ENCODE measurements at places on chromosomes 7 and 10.

DNA sequence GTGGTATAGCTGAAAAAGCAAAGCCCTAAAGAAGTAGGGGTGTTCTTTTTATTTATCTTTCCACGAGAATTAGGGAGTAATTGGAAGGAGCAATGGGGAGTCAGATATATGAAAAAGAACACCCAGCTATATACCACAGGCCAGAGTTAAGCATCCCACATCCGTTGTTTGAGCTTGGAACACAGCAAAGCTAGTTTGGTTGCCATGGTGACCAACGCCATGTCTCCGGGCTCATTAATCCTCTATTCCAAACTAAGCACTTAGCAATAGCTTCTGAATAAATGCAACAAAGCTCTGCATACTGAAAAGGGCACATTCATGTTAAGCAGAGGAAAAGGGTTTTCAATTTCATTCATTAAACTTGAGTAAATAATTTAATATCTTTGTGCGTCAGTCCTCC lies 23.5 kb downstream of the ASB4 start:
- H3K4me3 ChIP-seq: no peak overlapping the region
- no peak overlapping the region for H3K27ac ChIP-seq
- H3K36me3 ChIP-seq: no peaks in the 10 kb centered on the region
- no peaks in the 10 kb centered on the region for H3K4me1 ChIP-seq

DNA sequence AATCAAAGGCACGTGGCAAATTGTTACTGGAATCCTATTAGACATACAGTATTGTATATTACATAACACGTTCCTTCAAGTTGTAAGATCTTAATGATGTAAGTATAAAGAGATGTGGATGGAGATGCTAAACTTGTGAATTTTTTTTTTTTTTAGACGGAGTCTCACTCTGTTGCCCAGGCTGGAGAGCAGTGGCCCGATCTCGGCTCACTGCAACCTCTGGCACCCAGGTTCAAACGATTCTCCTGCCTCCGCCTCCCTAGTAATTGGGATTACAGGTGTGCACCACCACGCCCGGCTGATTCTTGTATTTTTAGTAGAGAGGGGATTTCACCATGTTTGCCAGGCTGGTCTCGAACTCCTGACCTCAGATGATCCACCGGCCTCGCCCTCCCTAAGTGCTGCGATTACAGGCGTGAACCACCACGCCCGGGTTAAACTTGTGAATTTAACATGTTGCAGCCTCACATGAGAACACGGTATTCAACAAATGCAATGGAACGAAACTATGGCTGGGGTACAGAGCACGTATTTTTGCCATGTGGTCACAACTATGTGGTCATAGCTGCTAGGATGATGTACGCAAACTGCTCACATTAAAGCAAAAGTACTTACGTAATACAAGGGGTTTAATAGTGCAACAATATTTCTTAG lies 818 bp upstream of the SUPV3L1 start:
- DNase-seq: no peak
- H3K27me3 ChIP-seq: no peaks in the 10 kb centered on the region
- H3K27ac ChIP-seq: peak overlapping the region; percentile 93
- H3K4me1 ChIP-seq: peaks cover 33% of the 10 kb centered on the region

- DNase-seq: no peak
- H3K27ac ChIP-seq: no peak overlapping the region
These were observed 297.9 kb upstream of the CACNA2D1 start for GRCh38 chr7:82741493-82741892.

DNA sequence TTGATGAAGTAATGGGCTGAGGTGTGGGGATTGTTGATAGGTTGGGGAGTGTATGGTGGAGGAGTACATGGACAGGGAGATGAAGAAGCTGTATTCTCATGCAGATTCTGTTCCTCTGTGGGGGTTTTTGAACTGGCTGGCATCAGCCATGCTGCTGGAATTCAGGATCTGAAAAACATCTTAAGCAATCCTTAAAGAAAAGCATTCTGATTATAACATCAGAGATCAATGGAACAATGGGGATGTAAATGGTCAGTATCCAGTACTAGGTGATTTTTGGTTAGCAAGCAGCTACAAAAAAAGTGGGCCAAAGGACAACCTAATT lies 247.5 kb upstream of the GALNT17 start:
- H3K4me3 ChIP-seq: no peak overlapping the region
- DNase-seq: no peak
- no peak overlapping the region for H3K27ac ChIP-seq
- no peaks in the 10 kb centered on the region for H3K36me3 ChIP-seq
- H3K4me1 ChIP-seq: no peaks in the 10 kb centered on the region
- no peaks in the 10 kb centered on the region for H3K27me3 ChIP-seq

DNA sequence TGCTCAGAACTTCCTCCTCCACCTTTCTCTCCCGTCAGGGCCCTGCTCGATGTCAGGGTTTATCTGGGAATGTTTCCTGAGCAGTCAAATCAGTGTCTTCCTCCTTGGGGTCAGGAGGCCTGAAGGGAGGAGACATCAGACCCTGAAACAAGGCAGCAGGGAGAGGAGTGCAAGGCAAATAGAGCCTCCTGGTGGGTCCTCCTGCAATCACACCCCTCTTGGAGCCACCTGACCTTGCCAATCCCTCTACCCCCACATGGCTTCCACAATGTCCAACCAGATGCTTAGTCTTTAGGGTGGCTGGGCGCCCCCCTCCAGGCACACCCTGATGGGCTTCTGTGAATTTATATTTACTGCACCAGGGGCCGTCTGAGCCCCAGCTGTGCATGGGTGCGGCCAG lies 12.2 kb downstream of the GPR26 start:
- H3K36me3 ChIP-seq: no peaks in the 10 kb centered on the region
- H3K4me3 ChIP-seq: no peak overlapping the region
- no peaks in the 10 kb centered on the region for H3K4me1 ChIP-seq

DNA sequence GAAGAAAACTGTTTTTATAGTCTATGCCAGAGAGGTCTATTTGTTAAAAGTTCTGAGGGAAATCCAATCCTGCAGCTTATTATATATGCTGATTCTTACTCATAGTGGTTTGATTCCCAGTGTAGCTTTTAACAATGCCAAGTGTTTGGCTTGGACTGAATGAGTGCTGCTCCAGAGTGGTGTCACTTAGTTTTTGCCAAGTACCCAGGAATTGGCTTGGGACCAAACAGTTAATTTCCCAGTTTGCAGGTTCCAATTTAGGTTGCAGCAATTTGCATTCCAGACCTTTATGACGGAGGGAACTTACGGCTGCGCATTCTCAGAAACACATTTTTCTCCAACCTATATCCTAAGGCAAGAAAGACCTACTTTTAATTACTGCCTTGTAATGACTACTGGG lies 32.4 kb downstream of the NSUN6 start:
- DNase-seq: no peak
- no peak overlapping the region for H3K27ac ChIP-seq
- H3K4me1 ChIP-seq: no peaks in the 10 kb centered on the region
- no peak overlapping the region for H3K4me3 ChIP-seq
- H3K27me3 ChIP-seq: no peaks in the 10 kb centered on the region

- no peaks in the 10 kb centered on the region for H3K27me3 ChIP-seq
- H3K36me3 ChIP-seq: no peaks in the 10 kb centered on the region
- peak; percentile 96 for DNase-seq
These were observed 38.6 kb upstream of the SH2D4B start for GRCh38 chr10:80498833-80499741.

DNA sequence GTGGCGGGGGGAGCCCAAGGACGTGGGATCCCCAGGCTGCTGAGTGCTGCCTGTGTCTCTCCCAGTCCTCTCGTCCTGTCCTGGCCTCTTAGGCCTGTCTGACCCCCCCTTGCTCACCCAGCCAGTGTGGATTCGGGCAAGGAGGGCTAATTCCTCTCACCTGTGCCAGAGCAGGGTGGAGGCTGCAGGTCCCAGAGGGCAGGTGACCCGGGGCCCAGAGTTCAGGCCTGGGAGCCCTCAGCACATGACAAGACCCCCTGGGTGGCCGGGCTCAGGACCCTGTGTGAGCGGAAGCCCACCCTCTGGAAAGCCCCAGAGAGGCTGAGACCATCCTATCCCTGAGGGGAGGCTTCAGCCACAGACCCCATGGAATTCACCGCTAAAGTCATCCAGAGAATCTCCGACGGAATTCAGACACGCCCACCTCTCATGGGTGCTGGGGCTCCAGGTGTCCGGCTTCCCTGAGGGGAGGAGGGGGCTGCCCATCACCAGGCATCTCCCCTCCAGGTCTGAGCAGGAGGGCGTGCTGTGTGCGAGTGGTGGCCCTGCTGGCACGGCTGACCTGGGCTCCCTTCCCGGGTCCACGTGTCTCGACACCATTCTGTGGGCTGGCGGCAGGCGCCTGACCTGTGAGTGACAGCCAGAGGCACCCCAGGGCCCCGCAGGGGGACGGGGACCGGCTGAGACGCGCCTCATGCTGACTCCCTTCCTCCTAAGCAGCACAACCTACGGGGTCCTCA lies 5.0 kb downstream of the KNDC1 start:
- no peak overlapping the region for H3K27ac ChIP-seq
- peaks cover 9% of the 10 kb centered on the region for H3K4me1 ChIP-seq
- H3K36me3 ChIP-seq: no peaks in the 10 kb centered on the region
- H3K4me3 ChIP-seq: no peak overlapping the region
- H3K27me3 ChIP-seq: no peaks in the 10 kb centered on the region
- DNase-seq: no peak

- H3K4me1 ChIP-seq: no peaks in the 10 kb centered on the region
- H3K27me3 ChIP-seq: no peaks in the 10 kb centered on the region
- DNase-seq: no peak
- H3K27ac ChIP-seq: peak overlapping the region; percentile 2
- no peak overlapping the region for H3K4me3 ChIP-seq
These were observed 127.8 kb upstream of the LANCL2 start for GRCh38 chr7:55237156-55237893.

- no peaks in the 10 kb centered on the region for H3K27me3 ChIP-seq
- no peak overlapping the region for H3K4me3 ChIP-seq
- no peak overlapping the region for H3K27ac ChIP-seq
- H3K36me3 ChIP-seq: no peaks in the 10 kb centered on the region
- no peaks in the 10 kb centered on the region for H3K4me1 ChIP-seq
These were observed 90.0 kb downstream of the C1GALT1 start for GRCh38 chr7:7272294-7272693.

DNA sequence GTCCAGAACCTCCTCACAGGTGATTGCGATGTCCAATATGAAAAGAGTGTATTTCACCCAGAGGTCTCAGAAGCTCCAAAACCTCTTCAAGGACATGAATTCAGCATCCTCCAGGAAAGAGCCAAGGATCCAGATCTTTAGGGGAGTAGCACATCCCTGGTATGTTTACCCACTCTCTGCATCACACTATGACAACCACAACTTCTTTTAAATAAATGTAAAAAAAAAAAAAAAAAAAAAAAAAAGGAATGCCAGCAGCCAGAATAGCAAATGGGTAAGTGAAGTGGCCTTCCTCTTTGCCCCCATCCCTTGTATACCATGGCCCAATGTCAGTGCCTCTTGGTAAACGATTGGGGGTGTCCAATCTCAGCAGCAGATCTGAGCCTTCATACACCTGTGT lies 67.3 kb downstream of the SORBS1 start:
- DNase-seq: no peak
- H3K27me3 ChIP-seq: no peaks in the 10 kb centered on the region
- no peak overlapping the region for H3K4me3 ChIP-seq
- H3K4me1 ChIP-seq: peaks cover 10% of the 10 kb centered on the region
- peaks cover 15% of the 10 kb centered on the region for H3K36me3 ChIP-seq

- no peak for DNase-seq
- no peaks in the 10 kb centered on the region for H3K4me1 ChIP-seq
- no peaks in the 10 kb centered on the region for H3K36me3 ChIP-seq
These were observed 304.5 kb downstream of the SDHAF3 start for GRCh38 chr7:97422046-97422445.

GRCh38 chr10:79260811-79261740 lies 86.2 kb upstream of the PPIF start:
- no peak for DNase-seq
- no peak overlapping the region for H3K4me3 ChIP-seq
- H3K27ac ChIP-seq: no peak overlapping the region
- no peaks in the 10 kb centered on the region for H3K27me3 ChIP-seq

DNA sequence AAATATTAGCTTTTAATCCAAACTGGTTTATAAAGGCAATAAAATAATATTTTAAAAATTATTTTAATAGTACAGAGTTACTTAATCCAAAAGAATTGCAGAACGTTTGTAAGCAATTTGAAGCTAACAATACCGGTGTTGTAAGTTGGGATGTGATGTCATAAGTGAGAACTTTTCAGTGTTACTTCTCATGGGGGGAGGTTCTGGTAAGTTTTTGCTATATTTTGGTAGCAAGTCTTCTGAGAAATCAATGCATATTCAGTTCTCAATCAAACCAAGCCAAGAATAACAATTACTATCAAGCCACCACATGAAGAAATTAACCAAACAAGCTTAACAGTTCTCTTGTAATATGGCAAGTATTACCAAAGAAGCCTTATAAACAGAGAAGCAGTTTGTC lies 147.1 kb upstream of the ASAH2 start:
- H3K27me3 ChIP-seq: no peaks in the 10 kb centered on the region
- H3K36me3 ChIP-seq: no peaks in the 10 kb centered on the region
- no peak for DNase-seq
- H3K4me1 ChIP-seq: peaks cover 40% of the 10 kb centered on the region

DNA sequence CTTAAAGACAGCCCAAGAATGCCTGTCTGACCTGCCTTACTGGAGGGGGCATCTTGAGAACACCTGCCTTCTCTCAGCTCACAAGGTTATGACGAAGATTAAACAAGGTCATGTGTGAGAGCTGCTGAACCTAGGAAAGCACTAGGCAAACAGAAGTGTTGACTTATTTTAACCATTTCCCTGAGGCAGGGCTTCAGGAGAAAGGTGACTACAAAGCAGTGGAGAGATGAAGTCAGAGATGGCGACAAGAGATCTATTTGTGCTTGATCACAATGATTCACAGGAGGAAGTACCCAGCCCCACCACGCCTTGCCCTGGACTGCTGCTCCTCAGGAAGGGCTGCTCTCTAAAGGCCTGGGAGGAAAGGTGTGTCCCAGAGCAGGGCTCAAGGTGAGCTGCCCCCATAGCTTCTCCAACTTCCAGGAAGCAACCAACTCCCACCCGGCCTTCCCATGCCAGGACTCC lies 27.8 kb downstream of the STN1 start:
- H3K27ac ChIP-seq: no peak overlapping the region
- H3K4me1 ChIP-seq: peaks cover 33% of the 10 kb centered on the region
- peaks cover 36% of the 10 kb centered on the region for H3K36me3 ChIP-seq
- no peak overlapping the region for H3K4me3 ChIP-seq

GRCh38 chr10:118148247-118148646 lies 101.5 kb upstream of the RAB11FIP2 start:
- H3K4me1 ChIP-seq: no peaks in the 10 kb centered on the region
- H3K4me3 ChIP-seq: no peak overlapping the region
- DNase-seq: no peak
- no peaks in the 10 kb centered on the region for H3K36me3 ChIP-seq
- H3K27ac ChIP-seq: no peak overlapping the region
- no peaks in the 10 kb centered on the region for H3K27me3 ChIP-seq

- no peaks in the 10 kb centered on the region for H3K4me1 ChIP-seq
- peaks cover 3% of the 10 kb centered on the region for H3K27me3 ChIP-seq
- H3K4me3 ChIP-seq: no peak overlapping the region
- no peak overlapping the region for H3K27ac ChIP-seq
- no peak for DNase-seq
These were observed 106.7 kb downstream of the LRMDA start for GRCh38 chr10:75538144-75538543.

GRCh38 chr7:94250124-94250523 lies 144.6 kb upstream of the COL1A2 start:
- no peak overlapping the region for H3K4me3 ChIP-seq
- H3K27me3 ChIP-seq: no peaks in the 10 kb centered on the region
- no peaks in the 10 kb centered on the region for H3K36me3 ChIP-seq
- H3K27ac ChIP-seq: no peak overlapping the region
- H3K4me1 ChIP-seq: no peaks in the 10 kb centered on the region
- DNase-seq: no peak

Data from psoas muscle (tissue), 8 donors.